Suppressor macrophage (primary cell): ENCODE measurements at places on chromosomes 3 and 15.

DNA sequence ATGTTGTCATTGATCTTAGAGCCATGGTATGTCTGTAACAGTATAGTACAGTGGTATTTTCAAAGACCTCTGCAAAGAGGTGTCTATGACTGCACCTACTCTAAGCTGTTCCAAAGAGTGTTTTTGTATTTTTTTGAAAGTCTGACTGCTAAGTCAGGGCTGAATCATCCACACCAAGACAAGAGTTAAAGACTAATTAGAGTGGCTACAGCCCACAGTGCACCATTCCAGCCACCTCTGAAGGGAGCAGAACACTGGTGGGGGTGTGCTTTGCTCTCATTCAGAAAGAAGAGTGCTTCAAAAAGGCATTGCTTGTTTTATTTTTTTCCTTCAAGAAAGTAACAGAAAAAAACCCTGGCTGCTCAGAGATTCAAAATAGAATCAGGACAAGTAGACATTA is 301.4 kb downstream of the GABRG3 start:
- no peak for DNase-seq

GRCh38 chr3:58609990-58610389 is 32.8 kb upstream of the FAM107A start:
- DNase-seq: no peak

DNA sequence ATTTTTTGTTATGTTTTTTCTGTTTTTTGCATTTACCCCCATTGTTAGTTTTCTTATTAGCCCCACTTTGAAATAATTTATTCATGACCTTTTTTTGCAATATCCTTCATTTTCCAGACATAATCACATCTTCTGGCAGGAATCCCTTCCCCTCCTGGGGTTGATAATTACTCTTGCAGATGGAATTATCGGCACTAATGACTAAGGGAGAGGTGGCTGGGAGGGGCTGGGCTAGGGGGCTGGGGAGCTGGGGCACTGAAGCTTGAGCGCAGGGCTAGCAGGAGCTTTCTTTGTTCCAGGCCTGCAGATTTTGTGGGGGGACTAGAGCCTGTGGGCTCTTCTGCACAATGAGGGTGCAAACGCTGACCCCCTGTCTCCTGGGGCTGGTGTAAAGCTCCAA is 77.8 kb downstream of the RAB11A start:
- DNase-seq: no peak

DNA sequence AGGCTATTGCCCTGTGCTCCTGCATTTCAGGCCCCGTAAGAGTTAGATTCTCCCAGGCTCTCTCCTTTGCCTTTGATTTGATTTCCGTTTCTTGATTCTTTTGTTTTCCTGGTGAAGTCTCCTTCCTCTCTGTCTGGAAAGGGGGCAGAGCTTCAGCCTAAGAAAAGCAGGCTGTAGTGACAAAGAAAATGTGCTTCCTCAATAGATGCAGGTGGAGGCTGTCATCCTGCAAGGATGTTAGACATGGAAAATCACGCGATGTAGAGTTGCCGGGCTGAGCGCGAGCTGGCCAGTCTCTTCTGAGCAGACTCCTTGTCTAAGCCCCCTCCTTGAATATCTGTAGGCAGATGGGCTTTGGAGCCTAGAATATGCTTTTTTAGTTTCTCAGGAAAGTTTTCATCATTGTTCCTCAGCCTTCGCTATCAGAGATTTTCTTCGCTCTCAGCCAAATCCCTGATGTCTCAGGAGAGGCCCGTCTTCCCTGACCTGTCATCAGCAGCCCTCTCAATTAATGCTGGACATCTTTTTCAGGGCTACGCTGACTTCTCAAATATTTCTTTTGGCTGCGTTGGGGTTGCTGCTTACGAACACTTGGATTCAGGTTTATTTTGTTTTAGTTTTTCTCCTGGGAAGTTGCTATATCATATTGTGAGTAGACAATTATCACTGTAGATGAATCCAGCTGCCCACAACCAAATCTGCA is 163.6 kb downstream of the ITPR1 start:
- DNase-seq: no peak

GRCh38 chr15:39310633-39311032 is 270.2 kb upstream of the THBS1 start:
- DNase-seq: no peak

GRCh38 chr15:36897834-36898233 is 202.5 kb downstream of the MEIS2 start:
- no peak for DNase-seq

DNA sequence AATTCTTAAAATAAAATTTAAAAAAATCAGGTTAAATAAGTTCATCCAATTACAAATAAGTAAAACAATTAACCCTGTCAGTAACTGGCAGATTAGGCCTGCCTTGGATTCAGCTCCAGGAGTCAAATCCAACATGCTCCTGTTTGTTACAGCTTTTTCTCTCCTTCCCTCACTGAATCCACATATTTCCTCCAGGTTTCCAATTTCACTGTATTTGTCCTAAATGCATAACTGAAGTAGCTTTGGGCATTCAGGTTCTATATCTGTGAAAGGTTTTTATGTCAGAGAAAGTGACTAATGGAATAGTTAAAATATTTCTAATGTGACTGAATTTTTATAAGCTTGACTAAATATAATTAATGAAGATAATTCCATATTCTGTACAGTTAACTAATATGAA is 79.7 kb downstream of the IFT80 start:
- no peak for DNase-seq

- DNase-seq: no peak
These were observed 32.8 kb upstream of the STRIT1 start for GRCh38 chr3:155326244-155326643.

GRCh38 chr15:48119277-48119676 is 1.5 kb upstream of the SLC24A5 start:
- no peak for DNase-seq

DNA sequence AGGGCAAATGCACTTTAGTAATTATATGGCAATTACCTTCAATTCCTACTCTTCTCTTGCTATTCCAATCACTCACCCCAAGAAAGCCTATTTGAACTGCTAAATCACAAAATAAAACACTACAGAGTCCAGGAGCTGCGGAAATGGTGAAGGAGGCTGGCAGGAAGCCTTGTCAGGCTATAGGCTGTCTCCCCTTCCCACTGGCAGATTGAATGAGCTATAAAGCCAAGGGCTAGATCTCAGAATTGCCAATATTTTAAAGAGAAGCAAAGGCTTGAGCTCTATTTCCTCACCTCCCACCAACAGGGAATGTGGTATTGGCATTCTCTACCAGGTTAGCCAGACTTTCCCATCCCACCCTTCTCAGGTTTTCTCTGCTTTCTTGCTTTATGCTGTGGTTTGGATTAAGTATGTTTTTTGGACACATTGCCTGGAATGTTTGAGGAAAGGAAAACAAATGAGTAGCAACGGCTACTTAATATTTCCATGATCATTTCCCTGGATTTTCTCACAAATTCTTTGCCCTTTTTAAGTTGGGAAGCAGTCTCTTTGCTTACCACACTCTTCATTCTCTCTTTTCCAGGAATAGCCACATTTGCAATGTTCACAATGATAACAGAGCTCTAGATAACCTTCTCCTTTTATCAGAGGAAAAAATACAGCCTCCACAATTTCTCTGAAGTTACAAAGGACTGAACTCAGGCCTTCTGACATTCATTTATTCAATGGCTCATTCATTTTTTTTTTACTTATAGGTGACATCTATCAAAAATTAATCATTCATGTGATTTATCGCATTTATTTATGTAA is 1125.4 kb downstream of the ROBO1 start:
- no peak for DNase-seq

GRCh38 chr3:129199366-129199765 is 15.7 kb upstream of the CNBP start:
- DNase-seq: no peak

- DNase-seq: no peak
These were observed 232.5 kb upstream of the ST8SIA2 start for GRCh38 chr15:92161039-92161670.

DNA sequence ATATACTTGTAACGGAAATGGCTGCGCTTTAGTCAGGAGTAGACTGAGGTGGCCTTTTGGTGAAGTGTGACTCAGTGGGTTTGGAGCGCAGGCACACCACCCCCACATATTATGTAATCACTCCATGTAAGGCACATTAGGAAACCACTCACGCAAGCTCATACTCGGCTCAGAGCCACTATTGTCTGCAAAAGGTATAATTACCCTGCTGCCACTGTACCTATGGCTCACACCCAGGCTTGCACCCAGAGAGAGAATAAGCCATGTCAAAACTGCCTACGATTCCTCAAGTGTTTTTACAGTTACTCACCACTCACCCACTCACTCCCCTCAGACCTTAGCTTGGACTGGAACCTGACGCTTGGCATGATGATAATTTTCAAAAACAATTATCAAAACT is 611.9 kb upstream of the CCDC54 start:
- DNase-seq: no peak

DNA sequence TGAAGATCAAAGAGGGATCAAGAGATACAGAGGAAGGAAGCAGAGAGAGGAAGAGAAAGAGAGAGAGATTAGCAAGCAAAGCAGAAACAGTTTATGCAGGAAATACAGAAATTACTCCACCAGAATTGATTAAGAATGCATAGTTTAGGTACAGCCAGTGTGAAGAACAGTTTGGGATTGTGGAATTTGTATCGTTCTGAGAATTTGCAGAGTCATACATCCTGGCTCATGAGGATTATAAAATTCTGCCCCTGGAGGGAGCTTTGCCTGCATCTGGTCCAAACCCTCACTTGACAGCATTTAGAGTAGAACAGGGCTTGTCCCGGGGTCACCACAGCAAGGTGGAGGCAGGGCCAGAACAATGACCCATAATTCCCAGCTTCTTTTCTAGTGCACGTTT is 44.1 kb downstream of the MASP1 start:
- DNase-seq: no peak

DNA sequence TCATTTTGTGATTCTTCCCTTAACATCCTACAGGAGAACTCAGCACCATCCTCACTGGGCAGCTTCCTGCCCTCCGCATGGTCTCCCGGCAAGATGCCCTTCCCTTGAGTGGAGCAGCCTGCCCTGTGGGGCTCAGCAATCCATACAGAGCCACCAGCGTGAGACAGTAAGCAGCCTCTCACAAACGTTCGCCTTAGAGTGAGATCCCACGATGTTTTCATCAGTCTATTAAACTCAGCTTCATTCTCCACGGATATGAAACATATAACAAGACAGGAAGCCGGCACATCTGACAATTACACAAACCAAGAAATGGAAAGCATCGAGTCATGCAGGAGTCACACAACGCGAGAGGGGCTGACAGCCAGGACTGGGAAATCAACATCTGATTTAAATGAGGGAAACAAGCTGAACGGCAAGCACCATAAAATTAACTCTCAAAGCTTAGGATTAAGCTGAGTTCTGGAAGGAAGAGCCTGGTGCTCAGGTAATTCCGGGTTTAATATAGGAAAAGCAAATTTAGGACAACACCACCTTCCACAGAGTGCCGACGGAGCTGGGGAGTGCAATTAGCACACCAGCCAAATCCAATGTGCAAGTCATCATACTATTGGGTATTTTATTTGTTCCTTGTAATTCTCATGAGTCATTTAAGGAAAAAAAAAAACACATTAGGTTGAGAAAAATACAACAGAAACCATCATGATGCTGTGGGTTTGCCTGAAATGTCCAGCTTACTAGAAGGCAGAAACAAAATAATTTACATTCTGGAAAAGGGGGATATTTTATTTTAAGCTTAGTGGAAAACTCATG is 272.0 kb downstream of the OCA2 start:
- no peak for DNase-seq

GRCh38 chr15:57335719-57336118 is 40.6 kb upstream of the CGNL1 start:
- DNase-seq: no peak

- no peak for DNase-seq
These were observed 49.7 kb upstream of the GPD1L start for GRCh38 chr3:32056559-32057290.

DNA sequence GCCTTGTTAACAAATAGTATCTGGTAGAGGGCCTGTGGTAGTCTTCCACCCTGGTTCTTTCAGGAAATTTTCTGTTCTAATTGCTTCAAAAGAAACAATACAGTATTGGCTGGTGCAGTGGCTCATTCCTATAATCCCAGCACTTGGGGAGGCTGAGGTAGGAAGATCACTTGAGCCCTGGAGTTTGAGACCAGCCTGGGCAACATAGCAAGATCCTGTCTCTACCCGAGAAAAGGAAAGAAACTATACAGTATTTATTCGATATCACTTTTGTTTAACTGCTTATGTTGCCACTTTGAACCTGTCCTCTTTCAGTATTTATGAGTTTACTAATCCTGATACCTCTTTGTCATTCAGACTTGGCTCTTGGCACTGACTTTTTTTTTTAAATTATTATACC is 4.5 kb downstream of the MKRN2 start:
- DNase-seq: no peak

GRCh38 chr3:124483915-124484470 is 246.3 kb upstream of the UMPS start:
- DNase-seq: peak; percentile 4

- no peak for DNase-seq
These were observed 40.1 kb downstream of the GASK1A start for GRCh38 chr3:43019006-43019809.

- no peak for DNase-seq
These were observed 44.6 kb downstream of the RFX7 start for GRCh38 chr15:56199038-56199437.

- no peak for DNase-seq
These were observed 118.3 kb upstream of the SYNPR start for GRCh38 chr3:63159764-63160163.

DNA sequence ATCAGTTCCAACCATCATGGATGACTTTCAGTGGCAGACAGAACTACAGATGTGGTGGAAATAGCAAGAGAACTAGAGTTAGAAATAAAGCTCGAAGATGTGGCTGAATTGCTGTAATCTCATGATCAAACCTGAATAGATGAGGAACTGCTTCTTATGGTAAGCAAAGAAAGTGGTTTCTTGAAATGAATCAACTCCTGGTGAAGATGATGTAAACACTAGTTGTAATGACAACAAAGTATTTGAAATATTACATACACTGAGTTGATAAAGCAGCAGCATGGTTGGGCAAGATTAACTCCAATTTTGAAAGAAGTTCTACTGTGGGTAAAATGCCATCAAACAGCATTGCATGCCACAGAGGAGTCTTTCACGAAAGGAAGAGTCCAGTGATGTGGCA is 131.7 kb upstream of the FAM3D start:
- DNase-seq: no peak

- DNase-seq: no peak
These were observed 211.3 kb downstream of the KLF13 start for GRCh38 chr15:31537770-31538592.

- no peak for DNase-seq
These were observed 49.4 kb downstream of the ITGB5 start for GRCh38 chr3:124837730-124838186.

- DNase-seq: no peak
These were observed 26.2 kb upstream of the DCUN1D1 start for GRCh38 chr3:183006396-183007002.

GRCh38 chr3:22372292-22373062 is 621.5 kb upstream of the ZNF385D start:
- DNase-seq: peak; percentile 31

GRCh38 chr15:41821831-41822230 is 6.1 kb upstream of the JMJD7 start:
- DNase-seq: no peak

DNA sequence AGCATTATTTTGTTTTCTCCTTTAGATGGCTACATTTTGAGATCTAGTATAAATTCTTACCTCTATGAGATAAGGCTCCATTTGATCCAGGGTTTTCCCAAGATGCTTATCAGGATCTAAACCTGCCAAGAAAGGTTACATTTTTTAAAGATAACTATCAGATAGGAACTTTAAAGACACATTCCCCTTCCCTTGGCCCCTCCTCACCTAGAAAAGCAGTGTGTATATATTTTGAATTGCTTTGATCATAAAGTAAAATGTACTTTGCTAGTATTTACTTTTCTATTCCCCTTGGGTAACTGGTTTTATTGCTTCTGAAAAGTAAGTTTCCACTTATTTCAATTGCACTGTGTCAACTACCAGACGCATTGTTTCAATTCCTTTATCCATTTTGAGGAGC is 135.2 kb downstream of the DPH6 start:
- no peak for DNase-seq
